Muscle of back (tissue), 13 donors: ENCODE measurements at places on chromosomes 12 and 14. TPM values are rescaled to one million over a fixed set of nuclear protein-coding genes. Genes with fewer than 3 reads are reported as not detected.

- no peak for DNase-seq
Observed at GRCh38 chr14:95200404-95200803, 43.1 kb upstream of the DICER1 start.

GRCh38 chr12:46005151-46005797, 14.9 kb upstream of the SCAF11 start:
- no peak for DNase-seq

LRIG3 gene
- polyA plus RNA-seq = 35.8 TPM

TSHR gene
- 2.5 TPM for polyA plus RNA-seq

NFATC4 gene
- 34.0 TPM for polyA plus RNA-seq

NTN4 gene
- 48.9 TPM for polyA plus RNA-seq

CYP27B1 gene
- polyA plus RNA-seq = 0.88 TPM
